Stimulated activated naive CD8-positive, alpha-beta T cell treated with anti-CD3 and anti-CD28 coated beads, Interleukin-15, Interleukin-2, amounts not matched to agents 100 U/mL and 50 U/mL, for 24 hours (primary cell): ENCODE measurements at places on chromosomes 2 and 18.

DNA sequence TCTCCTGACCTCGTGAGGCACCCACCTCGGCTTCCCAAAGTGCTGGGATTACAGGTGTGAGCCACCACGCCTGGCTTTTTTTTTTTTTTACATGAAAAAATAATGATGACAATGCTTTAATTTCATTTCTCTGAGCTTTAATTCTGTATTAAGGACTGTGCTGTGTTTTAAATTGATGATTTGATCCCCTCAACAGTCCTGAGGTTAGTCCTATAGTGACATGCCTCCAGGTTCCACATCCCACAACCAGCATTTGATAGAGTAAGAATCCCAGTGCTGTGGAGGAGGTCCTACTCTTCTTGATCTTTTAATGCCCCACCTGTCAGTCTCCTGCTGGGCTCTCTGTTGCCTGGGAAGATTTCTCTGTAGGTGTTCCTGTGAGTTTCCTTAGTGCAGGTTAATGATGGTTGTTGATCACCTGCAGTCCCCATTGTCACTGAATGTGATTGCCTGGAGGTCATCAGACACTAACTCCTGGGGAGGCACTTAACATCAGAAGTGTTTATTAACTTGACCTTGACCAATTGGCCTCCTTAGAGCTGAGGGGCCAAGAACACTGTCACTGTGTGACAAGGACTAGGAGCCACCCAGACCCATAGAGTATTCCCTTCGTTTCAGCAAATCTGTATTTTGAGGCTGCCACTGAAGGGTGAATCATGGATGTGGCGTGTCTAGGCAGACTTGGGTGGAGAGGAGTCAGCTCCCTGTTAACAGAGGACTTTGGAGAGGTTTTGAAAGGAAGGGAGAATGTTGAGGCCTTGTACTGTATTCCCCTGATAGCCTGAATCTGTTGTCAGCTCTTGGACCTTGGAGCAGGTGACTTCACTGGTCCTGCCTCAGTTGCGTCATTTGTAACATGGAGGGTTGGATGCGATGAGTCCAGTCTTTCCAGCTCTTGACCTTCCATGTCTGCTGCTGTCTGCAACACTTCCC, 11.5 kb downstream of the ASAP2 start:
- no peak for DNase-seq

DNA sequence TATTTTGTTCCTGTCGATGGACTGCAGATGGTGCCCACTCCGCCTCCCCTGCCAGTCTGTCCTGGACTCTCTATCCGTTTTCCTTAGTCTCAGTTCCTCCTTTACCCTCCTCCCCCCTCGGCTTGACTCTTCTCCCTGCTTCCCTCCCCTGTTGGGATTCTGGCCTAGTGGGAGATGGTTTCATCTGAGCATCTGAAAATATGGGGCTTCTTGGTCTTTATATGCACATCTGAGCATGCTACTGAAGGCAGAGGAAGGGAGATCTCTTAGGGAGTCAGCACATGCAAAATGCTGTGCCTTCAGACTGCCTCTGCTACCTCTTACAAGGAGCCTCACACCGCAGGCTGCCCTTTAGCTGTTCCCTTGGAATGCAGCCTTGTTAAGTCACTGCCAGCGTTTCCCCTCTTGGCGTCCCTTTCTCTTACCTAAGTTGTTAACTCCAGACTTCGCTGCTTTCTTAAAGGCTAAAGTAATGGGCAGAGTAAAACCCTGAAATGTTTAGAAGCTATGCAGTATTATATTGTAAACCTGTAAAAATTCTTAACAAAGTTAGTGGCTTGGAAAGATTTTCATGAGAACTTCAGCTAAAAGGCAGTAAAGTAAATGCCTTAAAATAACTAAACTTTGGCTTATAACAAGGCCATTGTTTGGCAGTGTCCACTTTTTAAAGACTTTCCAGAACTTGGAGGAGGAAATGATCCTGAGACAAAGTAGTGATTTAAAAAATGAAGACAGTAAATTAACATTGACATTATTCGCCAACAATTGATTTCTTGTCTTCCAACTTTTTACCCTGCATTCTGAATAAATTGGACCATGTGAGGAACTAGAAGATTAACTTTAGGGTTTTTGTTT, 49.8 kb downstream of the LDLRAD4 start:
- DNase-seq = no peak

DNA sequence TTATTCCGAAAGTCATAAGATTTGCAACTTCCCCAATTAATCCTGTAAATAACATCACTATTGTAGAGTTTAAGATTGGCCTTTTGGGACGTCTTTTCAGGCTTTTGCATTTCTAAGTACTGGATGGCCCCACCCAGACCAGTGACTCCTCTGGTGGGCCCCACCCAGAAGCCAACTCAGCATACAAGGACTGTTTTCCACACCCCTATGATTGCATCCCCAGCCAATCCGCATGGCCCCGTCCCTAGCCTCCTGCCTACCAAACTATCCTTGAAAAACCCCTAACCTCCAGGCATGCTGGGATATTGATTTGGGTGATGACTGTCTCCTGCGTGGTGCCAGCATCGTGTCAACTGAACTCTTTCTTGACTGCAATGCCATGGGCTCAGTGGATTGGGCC, 24.5 kb upstream of the TGIF1 start:
- no peak for DNase-seq

- no peak for DNase-seq
These were observed 5.3 kb upstream of the VPS4B start for GRCh38 chr18:63427558-63427957.

DNA sequence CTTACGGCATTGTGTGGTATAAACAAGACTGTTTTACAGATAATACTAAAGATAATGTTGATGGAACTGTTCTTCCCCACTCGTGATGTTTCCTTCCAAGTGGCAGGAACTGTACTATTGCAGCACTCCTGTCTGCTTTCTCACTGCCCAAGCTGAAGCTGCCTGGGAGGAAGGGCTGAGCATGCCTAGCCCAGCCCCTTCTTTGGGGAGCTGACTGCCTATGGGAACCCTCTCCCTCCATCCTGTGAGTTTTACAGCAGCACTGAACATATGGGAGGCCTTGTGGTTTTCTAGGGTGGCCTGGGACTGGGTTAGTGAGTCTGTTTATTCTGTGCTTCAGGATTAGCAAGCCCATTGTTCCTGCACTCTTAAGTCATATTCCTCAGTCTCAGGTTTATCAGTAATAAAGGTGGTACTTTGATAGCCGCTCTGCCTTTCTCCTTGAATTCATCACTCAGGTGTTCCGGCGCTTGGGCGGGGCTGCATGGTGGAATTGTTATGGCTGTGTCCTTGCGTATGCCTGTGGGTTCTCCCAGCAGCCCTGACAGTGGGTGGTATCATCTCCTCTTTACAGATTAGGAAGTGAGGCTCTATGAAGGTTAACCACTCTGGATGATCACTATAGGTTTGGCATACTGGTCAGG, 379.7 kb downstream of the PTPRM start:
- DNase-seq = no peak

GRCh38 chr2:33093283-33093993, 146.7 kb downstream of the LTBP1 start:
- DNase-seq = no peak

DNA sequence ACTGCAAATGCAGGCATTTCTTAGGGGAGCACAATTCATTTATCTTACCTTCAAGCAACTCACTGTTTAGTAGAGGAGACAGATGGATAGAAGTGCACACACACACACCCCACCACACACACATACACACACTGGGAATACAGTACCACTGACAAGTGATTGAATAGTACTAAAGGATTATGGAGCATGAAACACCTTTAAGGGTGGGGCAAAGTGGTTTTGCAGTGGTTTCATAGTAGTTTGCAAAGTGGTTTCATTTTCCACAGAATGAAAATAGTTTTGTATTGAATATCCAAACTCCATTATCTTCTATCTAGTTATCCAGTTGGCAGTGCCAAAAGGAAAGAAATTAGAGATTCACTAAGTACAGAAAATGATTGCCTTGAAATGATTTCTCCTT, 18.9 kb downstream of the KIF5C start:
- no peak for DNase-seq

- no peak for DNase-seq
These were observed 504.8 kb upstream of the SETBP1 start for GRCh38 chr18:44175891-44176290.

DNA sequence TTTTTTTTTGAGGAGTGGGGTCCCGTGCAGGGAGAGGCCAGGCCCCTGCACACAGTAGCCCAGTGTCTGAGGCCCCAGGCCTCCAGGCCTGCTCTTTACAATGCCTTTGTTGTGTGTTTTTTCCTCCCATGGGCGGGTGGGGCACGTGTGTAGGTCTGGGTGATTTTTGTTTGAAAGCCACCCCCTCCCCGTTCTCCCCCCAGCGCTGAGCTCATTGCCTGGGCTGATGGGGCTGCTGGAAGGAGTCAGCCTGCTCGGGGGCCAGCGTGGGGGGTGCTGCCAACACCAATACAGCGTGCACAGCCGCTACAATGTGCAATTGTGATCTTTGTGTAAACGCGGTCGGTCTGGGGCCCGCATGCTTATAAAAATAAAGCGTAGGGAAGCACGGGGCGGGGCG, 142.7 kb downstream of the DYSF start:
- no peak for DNase-seq

DNA sequence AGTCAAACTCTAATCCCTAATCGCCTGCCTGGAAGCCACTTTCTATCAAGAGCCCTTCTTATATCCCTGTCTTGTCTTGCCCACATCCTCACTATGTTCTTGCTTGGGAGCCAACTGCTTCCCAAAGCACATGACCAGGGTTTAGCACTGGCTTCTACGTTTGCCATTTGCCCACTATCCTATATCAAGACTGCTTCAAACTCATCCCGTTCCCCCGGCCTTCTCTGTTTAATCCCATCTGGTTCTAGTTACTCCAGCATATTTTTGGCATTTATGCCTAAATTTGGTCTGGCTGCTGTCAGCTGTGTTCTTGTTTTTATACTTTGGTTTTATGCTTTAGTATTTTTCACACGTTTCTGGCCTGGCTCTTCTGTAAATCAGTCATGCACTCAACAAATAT, 40.2 kb downstream of the POLR1A start:
- no peak for DNase-seq

DNA sequence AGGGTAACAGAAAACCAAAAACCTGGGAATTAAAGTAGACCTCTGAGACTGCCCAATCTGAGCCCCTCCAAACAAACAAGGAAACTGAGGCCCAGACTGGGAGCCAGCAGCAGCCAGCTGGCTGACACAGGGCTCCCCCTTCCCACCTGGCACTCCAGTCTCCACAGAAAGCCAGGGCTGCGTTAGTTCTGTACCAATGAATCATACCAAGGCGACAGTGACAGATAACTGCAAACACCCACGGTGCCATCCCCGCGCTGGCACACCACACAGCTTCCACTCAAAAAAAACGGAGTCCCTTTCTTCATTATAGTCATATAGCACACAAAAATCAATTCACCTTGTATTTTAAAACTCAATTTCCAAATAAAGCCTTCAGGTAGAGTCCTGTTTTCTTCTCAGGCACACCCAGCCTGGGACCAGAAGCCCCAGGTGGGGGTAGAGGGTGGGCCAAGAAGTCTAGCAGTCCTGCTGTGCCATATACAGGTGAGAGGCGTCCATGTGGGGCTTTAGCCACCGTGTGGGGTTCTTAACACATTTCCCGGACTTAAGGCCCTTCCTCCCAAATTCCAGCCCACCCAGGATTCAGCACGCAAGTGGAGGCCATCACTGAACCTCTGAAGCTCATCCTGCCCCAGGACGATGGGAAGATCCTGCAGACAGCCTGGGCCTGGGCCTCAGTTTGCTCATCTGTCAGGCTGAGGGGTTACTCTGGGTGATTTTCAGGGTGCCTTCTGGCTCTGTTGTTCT, 1.2 kb downstream of the PER2 start:
- peak; percentile 33 for DNase-seq

- no peak for DNase-seq
These were observed 282.6 kb upstream of the FN1 start for GRCh38 chr2:215718436-215718835.

- DNase-seq = no peak
These were observed 774.6 kb upstream of the FAM98A start for GRCh38 chr2:34373586-34374233.

- no peak for DNase-seq
These were observed 250.1 kb upstream of the VRK2 start for GRCh38 chr2:57796527-57796926.

- peak; percentile 85 for DNase-seq
These were observed 67.4 kb downstream of the STEAP3 start for GRCh38 chr2:119290859-119291587.

DNA sequence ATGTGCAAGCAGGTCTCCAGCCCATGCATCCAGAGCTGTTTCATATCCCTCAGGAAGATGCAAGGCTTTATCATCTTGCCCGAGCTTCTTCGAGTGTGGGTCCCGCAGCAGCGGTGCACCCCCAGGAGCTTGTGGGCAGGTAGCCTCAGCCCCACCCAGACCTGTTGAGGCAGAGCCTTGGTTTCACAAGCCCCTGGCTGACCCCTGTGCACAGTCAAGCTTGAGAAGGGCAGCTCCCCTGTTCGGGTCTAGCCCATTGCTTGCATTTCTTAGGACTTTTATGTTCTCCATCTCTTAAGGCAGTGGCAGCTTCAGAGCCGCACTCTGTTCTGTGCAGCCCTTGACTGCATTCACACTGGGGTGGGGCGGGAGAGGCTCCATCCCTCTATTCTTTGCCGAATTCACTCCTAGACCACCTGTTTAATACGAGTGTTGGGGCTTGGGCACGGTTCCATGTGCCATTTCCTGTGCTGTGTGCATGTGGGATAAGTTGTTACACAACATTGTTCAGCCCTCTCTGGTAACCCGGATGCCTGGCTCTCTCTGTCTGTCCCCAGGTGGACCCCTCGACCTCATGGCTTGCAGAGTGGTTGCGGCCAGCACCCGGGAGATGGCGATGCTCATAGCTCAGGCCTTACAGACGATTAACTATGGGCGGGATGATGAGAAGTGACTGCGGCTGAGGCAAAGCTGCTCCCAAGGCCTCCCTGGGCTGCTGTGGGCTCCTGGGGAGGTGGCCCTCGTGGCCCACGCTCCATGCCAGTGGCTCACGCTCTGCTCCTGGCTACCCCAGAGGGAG, 48.7 kb downstream of the IMPA2 start:
- DNase-seq = no peak

DNA sequence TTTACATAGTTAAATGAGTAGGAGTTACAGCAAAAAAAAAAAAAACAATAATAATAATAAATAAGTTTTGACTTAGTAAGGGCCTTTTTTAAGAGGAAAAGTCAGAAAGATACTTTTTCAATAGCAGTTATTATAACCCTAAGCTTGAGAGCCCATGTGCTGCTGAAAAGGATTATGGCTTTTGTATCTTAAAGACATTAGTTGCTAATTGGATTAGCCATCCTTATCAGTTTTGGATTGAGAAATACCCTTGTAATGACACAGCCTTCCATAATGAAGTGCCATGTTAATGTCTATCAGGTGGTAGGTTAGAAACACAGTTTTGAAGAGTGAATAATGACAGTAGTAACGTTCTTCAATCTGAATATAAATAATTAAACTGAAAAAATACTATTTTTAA, 554.0 kb downstream of the RIT2 start:
- no peak for DNase-seq

DNA sequence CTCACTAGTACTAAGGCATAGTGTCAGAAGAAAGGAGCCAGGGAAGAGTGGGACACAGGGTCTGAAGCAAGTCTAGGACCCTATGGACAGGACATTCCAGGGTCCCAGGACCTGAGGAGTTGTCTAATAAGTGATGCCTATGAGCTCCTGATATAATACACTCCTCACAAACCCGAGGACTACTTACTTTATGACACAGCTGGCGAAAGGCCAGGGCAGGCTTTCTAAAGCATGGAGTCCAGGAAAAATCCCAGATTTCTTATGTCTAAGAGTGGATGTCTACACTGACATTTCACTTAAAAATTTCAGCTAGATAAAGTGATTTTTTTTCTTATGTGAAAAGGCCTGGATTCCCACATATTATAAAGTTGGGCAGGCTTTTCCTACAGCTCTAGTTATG, 502.2 kb upstream of the SETBP1 start:
- DNase-seq = no peak

- DNase-seq = no peak
These were observed 237.5 kb downstream of the ZBTB7C start for GRCh38 chr18:48171490-48172188.
